ENCODE measurements at places on chromosomes 2 and 18.

- DNase-seq: no peak
These were observed 65.2 kb downstream of the LTBP1 start for GRCh38 chr2:33011941-33012340.

DNA sequence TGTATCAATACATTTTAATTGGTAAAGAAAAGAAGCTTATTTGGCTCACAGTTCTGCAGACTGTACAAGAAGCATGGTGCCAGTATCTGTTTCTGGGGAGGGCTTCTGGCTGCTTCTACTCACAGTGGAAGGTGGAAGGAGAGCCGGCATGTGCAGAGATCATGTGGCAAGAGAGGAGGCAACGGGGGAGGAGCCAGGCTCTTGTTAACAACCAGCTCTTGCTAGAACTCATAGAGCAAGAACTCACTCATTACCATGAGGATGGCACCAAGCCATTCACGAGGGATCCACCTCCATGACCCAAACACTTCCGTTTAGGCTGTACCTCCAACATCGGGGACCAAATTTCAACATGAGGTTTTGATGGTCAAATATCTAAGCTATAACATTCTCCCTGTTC is 7.5 kb downstream of the PARD6G start:
- no peak for DNase-seq

GRCh38 chr2:173571021-173571821 is 216.5 kb downstream of the CDCA7 start:
- peak; percentile 5 for DNase-seq

GRCh38 chr2:183035954-183036669 is 2.1 kb downstream of the NCKAP1 start:
- DNase-seq: no peak

DNA sequence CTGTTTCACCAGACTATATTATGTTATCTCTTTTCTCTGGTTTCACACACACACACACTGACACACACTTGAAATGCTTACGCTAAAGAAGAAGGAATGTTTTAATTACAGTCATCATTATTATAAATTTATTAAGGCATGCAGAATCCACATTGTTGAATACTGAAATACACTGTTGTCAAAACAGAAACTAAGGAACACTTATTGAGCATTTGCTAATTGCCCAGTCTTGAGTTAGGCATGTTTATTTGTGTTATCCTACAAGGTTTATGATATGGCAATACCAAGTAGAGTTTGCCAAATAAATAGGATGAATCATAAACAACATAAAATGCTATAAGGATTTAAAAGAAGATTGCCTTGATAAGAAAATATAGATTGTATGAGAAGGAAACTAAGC is 917.0 kb upstream of the PIK3C3 start:
- DNase-seq: no peak

DNA sequence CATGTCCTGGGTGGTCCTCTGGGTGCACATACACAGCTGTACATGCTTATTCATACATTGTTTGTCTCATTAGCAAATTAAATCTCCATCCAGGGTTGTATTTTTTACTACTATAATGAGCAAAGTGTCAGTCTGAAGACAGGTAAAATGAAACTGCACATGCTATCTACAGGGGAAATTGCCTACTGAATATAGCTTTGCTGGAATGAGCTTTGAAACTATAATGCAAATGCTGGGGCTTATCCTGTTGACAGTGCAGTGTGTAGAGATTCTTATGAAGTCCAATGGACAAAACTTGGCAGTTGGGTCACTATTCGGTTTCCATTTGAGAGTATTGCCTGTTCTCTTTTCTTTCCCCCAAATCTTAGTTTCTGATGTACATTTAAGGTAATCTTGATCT is 292.8 kb upstream of the LRP1B start:
- DNase-seq: no peak

- no peak for DNase-seq
These were observed 251.1 kb downstream of the CELF4 start for GRCh38 chr18:37314534-37314933.

DNA sequence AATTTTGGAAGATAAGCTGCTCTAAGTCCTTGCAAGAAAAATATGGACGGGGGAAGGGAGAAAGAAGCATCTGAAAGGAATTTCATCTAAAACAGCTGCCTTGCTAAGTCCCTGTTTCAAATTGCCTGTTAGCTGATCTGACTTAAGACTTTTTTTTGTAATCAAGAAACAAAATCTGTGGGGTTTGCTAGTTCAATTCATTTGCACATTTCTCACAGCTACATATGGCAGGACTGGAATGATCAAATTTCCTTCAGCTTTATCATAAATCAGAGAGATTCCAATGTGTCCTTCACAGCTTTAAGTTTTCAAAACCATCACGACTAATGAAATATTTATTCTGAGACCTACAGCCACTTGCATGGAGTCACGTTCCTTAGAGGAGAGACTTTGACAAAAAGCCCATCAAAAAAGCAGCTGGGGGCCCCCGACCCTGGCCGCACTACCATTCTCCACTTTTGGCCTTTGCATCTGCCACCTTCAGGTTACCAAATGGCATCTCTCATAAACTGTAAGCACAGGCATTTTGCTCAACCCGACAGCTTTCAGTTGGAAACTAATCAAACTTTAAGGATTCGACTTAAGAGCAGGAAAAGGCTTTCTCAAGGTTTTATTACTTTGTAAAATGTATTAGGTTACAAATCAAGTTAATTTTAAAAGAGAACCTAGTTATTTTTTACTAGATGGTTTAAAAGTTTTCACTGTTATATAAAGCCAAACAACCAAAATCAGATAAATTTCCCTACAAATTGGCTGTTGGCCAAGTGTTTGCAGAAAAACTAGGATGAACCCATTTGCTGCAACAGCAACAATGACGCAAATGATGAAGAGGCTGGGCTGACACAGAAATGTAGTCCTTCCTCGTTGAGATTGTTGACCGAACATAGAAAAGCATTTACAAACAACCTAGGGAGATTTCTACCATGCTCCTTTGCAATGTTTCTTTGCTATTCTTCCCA is 100.4 kb upstream of the RND3 start:
- no peak for DNase-seq

GRCh38 chr2:55875434-55876135 is 48.0 kb downstream of the EFEMP1 start:
- no peak for DNase-seq

DNA sequence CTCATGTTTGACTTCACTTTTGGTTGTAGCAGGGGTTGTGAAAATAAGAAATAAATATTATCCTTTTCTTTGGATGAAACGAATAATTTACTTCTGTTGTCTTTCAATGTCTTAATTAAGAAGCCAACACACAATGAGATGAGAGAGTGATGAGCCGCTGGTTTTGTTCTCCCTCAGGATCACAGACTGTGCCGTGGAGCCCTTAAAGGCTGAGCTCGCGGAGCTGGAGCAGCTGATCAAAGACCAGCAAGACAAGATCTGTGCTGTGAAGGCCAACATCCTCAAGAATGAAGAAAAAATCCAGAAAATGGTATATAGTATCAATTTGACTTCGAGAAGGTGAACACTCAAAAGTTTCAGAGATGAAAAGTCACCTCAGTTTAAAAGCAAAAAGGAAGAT is 28.1 kb upstream of the ASB1 start:
- no peak for DNase-seq

DNA sequence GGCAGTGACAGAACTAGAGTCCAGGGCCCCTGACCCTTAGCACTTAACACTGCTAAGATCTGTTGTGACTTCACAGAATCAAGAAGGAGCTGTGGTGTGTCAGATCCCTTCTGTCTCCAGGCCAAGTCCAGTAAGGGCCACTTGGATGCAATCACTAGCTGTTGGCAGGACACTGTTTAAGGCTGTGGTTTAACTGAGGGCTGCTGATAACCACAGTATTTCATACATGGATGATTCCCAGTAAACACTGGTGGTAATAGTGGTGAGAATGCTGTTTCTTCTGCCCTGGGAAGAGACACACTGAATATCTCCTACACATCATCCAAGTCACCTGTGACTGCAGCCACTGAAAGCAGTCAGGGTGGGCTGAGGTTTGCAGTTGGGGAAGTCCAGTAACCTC is 77.7 kb upstream of the FBXO11 start:
- no peak for DNase-seq

- DNase-seq: no peak
These were observed 729.1 kb downstream of the BCL11A start for GRCh38 chr2:59824314-59824713.

GRCh38 chr2:28354920-28355520 is 37.6 kb upstream of the FOSL2 start:
- DNase-seq: no peak

DNA sequence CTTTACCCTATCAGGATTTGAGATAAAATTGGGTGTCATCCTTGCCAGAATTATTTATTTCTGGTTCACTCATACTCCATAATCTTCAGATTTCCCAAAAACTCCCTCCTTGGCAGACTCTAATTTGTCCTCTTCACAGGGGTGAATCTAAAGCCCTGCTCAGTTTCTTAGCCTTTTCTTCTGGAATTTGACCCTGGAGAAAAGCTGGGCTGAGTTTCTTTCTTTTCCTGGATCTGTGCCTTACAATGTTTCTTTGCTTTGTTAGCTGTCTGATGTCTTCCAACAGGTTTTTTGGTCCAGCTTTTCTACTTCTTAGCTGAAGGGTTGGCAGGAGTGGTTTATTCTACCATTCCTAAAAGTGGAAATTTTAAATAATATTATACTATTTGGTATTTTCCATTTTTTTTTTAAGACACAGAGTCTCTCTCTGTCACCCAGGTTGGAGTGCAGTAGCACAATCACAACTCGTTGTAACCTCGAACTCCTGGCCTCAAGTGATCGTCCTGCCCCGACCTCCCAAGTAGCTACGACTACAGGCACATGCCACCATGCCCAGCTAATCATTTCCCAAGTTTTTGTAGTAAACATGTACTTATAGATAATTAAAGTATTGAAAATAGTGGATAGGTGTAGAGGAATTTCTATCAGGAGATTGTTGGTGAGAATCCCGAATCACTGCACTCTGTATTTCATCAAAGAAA is 138.4 kb upstream of the TWIST2 start:
- no peak for DNase-seq

- no peak for DNase-seq
These were observed 32.3 kb downstream of the EML6 start for GRCh38 chr2:54755641-54756326.

- DNase-seq: peak; percentile 36
These were observed 1.7 kb downstream of the ALLC start for GRCh38 chr2:3659447-3660432.

GRCh38 chr2:30243231-30243630 is 11.9 kb downstream of the LBH start:
- DNase-seq: no peak
